Dermis microvascular lymphatic vessel endothelial cell (primary cell): ENCODE measurements at places on chromosomes 12 and 14. TPM values are rescaled to one million over a fixed set of nuclear protein-coding genes. Genes with fewer than 3 reads are reported as not detected.

DNA sequence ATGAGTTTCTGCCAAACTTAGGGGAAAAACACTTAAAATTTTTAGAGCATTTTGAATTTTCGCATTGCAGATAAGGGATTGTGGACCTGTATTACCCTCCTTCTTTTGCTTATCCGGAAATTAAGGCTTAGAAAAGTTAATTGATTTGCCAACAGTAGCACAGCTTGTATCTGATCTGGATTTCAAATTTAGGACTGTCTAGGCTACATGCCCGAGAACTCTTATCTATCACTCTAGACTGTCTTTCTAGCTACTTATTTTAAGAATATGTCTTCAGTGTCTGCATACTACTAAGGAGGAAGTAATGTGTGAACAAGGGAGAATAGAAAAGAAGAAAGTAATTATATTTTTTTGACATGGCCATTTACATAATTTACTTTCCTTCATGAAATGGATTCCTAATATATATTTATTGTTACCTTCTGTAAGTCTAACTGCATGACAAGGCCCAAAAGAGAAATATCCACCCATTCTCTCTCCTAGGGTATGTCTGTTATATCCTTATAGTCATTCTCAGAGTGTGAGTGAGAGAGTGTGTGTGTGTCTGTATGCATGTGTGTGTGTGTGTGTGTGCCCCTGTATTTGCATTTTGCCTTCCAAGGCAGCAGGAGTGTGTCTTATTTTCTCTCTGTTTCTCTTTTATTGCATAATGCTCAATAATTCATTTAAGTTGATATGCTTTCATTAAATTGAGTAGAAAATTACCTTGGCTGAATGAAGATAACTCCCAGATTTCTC, 132.1 kb downstream of the SLC5A8 start:
- no peak for DNase-seq

DNA sequence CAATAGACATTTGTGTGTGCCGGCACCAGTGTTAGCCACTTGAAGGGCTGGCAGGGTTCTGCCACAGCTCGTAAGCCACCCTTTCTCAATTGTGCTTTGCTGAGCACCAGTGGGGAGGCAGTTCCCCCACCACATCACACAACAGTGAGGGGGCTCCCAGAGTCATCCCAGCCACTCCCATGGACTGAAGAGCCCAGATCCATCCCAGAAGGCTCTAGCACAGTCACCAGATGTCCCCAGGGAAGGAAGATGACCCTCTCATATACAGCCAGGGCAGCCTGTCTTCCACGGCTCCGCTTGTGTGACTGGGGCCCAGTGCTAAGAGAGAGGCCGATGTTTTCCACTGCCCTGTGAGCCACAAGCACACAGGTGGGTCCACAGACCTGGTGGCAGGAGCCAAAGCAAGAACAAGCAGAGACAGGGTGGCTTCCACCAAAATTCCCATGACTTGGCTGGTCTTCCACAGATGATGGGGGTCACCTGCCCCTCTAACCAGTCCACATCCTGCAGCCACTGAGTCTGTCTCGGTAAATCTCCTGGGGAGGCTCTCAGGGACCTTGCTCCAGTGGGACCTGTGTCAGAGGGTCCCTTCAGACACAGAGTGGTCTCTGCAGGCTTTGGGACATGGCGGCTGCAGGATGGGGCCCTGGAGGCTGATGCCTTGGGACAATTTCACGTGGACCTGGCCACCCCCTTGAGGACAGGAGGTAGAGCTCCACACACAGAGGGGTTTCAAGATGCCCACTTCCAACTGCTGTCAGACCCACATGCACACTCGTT, 71.9 kb upstream of the DDX11 start:
- DNase-seq, result no peak

DNA sequence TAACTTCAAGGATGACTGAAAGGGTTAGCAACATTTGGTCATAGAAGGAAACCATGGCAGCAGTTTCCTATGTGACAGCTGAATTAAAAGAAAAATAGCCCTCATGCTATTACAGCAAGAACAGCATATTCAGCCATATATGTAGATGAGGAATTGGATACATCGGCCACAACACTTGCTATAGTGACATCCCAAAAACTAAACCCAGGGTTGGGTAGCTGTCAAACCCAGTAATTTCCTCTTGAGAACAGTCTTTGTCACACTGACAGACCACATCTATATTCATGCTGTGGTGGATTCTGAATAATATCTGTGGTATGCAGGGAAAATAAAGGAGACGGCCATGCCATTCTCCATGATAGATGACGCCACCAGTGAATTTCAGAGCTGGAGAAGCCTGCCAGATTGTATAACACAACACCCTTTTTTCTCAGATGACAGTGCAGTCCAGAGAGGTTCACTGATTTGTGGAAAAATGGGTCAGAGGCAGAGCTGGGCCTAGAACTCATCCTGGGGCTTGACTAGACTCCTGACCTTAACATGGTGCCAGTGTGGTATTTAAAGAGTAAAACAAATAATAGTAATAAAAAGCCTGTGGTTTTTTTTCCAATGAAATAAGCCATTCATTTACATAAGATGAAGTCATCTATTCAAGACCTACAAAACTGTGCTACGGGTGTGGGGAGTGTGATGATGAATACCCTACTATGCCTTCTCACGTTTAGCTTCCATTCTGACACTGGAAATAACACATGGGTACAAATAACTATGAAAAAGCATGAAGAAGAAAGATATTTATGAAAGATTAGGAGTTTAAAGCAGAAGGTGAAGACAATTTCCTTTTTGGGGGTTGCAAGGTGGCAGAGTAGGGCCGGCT, 32.3 kb downstream of the EFCAB11 start:
- peak; percentile 57 for DNase-seq

DNA sequence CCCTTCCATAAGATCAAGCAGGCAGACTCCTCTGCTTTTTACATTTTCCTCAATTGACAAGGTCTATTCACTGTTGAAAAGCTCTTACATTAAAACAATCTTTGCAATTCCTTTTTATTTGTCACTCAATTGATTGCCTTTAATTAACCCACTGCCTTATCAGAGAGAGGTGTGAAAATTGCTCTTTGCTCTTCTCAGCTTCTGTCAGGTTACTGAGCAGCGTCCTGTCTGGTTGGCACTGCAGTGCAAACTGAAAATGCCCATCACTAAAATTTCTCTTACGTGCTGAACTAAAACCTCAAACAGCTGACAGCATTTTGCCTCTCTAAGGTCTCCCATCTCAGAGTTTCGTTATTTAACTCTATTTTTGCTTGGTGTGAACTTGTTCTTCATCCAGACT, 504.1 kb upstream of the ATXN7L3B start:
- DNase-seq, result no peak

DNA sequence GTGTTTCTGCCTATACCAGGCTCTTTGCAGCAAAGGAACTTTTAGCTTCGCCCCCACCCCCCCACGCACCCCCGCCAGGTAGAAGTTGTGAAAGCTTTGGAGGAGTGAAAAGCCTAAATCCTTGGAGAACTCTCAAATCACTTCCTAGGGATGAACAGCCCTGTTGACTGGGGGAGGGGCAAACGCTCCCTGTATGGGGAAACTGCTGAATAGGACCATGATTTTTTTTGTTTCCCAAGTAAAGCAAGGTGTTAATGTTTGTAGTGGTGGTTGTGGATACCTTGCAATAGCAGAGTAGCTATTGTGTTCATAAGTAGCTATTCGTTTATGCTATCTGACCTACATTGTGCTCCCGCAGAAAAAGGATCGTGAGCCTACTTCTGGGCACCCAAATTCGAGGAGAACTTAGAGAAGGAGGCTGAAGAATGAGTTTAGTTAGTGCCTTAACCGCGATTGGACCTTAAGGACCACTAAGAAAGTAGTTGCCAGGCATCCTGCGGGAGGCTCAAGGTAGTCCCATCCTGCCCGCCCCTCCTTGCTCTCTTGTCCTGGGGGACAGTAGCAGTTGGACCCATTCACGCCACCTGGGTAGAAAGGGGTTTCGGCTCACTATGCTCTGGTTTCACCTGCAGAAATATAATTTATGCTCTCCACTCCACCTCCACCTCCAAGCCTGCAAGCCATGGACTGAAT, 901 bp upstream of the NFKBIA start:
- no peak for DNase-seq

DNA sequence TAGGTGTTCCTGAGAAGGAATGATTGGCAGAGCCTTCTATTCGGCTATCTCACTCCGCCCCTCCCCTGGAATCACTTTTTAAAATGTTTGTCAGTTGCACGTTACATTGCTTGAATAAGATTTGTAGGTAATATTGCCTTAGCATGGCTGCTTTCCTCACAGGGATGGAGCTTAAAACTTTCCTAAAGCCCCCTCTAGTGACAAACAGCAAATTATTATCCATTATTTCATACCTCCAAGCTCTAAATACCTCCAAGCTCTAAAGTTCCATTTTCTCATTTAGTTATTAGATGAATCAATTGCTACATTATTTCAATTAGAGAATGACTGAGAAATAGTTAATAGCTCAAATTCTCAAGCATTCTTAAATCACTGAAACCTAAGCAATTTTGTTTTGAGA, 5.1 kb upstream of the SPATA7 start:
- DNase-seq, result peak; percentile 19

- no peak for DNase-seq
Measured at GRCh38 chr12:107526555-107527180, 158.9 kb upstream of the PWP1 start.

DNA sequence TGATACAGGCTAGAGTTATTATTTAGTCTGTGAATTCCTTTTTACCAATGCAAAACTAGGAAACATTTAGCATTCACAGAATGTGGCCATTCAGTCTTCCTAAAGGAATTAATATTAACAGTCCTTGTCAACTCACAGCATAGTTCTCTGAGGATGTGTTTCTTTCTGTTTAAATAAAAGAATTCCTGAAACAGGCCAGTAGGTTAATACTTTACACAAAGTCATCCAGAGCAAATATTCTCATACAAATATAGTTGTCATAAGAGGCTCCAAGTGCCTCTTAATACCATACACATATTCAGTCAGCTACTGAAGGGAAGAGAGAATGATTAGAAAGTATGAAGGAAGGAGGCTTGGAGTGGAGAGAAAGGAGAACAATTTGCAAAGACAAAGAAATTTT, 120.1 kb downstream of the LMNTD1 start:
- DNase-seq, result no peak

DNA sequence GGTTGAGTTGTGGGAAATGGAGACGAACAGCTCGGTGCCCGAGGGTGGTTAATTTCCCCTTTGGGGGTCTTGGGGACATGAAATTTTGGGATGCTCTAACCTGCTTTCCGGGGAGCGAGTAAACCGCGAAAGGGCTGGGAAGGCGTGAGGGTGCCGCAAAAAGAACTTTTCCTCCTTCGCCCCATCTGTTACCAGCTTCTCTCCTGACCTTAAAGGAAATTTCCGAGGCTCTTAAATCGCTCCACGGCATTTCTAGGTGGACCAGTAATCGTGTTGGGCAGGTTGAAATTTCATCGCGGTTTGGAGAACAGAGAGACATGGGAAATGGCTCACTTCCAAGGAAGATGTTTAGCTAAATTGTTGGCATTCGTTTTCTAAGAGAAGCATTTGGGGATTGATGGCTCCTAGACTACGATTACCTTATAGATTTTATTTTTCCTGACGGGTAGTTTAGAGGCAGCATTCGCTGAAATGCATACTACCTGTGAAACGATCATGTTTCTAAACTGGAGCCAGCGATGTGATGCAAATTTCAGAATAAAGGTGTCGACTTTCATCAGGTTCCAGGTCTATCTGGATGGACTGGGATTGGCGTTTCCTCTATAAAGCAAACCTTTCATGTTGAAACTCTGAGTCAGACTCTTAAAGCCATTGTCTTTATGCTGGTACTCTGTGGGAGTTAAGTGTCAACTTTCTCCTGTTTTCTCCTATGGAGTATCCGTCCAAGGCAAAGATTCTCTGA, 414.5 kb downstream of the PCNX1 start:
- DNase-seq, result peak; percentile 63

- DNase-seq, result peak; percentile 38
Measured at GRCh38 chr14:93655078-93655750, 133.1 kb downstream of the PRIMA1 start.

- DNase-seq, result no peak
Measured at GRCh38 chr12:50924131-50924438, 28.3 kb upstream of the HIGD1C start.

DNA sequence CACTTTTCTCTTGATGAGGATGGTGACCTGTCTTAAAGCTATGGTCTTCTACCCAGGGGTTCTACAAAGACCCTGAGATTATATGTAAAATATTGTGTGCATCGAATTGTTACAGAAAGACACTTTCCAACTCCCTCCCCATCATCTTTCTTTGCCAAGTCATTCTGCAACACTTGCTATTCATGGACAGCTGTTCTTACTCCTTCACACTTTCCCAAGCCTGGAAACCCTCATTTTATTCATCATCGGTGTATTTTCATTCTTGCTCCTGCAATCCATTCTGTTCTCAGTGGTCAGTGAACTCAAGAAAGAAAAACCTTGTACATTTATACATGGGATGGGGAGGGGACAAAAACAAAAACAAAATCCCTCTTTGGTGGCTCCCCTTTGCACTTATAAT, 90.5 kb upstream of the STXBP6 start:
- DNase-seq, result no peak

- no peak for DNase-seq
Measured at GRCh38 chr14:49849213-49849847, 3.3 kb downstream of the NEMF start.

- no peak for DNase-seq
Measured at GRCh38 chr14:97298331-97298730, 501.1 kb downstream of the VRK1 start.

DNA sequence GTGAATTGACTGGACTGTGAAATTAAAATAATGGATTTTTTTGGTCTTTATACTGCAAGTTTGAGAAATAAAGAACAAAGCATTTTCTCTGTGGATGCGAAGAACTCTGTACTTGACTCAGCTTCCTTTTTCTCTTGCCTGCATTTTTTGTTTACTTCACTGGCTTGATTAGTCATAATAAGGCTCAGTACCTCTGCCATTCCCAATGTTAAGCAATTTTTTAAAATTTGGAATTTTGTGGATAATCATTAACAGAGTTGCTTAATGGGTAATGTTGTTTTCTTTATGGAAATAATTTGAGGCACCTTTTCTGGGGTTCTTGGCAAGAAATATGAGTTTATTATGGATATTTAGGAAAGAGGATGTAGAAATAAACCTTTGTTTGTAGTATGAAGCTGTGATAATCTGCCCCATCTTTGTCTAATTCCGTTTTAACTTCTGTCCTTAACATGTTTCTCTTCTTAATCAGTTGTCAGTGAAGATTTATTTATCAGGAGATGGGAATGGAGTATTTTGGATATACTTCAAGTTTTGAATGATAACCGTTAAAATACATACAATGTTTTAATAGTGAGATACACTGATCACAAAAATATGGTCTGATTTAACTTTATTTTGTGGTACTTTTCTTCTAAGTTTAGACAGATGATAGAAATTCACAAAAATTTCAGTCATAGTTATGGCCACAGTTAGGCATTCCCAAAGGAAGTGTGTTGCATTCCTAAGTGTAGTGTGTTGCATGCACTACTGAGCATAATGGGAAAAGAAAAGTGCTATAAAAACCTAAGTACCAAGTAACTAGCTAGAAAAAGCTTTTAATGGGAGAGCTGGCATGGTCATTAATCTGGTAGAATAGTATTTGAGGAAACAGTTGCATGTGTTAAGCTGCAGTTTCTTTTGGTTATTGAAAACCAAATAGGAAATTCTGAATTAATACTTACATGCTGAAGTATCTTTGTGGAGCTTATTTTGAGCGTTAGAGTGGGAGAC, 27.7 kb downstream of the WNK1 start:
- DNase-seq, result no peak

- no peak for DNase-seq
Measured at GRCh38 chr12:89038831-89039512, 313.3 kb downstream of the DUSP6 start.

Gene AQP2
- total RNA-seq, result not detected in 2 replicates

Gene FERMT2
- total RNA-seq, result 64.6 and 72.2 TPM in 2 replicates

Gene GPRC5D
- total RNA-seq, result not detected in 2 replicates

Gene AICDA
- not detected in 2 replicates for total RNA-seq

Gene ABCC9
- total RNA-seq, result under 0.01 TPM in 1 of 2 replicates, not detected in the other

Gene TMTC1
- 0.77 and 6.3 TPM in 2 replicates for total RNA-seq

Gene DNAJC22
- total RNA-seq, result 0.51 and 1.9 TPM in 2 replicates
